ENCODE measurements at places on chromosomes 4 and X. TPM values are rescaled to one million over a fixed set of nuclear protein-coding genes. Genes with fewer than 3 reads are reported as not detected.
A peak's percentile ranks its signal among the peaks of the same experiment; 100 is the strongest.

The CENPVL2 gene
- 0.14 TPM for total RNA-seq

The SLC6A14 gene
- total RNA-seq: not detected

The SH3D19 gene
- not detected for total RNA-seq

The FAM47A gene
- not detected for total RNA-seq

The RBM47 gene
- total RNA-seq: 0.22 TPM

DNA sequence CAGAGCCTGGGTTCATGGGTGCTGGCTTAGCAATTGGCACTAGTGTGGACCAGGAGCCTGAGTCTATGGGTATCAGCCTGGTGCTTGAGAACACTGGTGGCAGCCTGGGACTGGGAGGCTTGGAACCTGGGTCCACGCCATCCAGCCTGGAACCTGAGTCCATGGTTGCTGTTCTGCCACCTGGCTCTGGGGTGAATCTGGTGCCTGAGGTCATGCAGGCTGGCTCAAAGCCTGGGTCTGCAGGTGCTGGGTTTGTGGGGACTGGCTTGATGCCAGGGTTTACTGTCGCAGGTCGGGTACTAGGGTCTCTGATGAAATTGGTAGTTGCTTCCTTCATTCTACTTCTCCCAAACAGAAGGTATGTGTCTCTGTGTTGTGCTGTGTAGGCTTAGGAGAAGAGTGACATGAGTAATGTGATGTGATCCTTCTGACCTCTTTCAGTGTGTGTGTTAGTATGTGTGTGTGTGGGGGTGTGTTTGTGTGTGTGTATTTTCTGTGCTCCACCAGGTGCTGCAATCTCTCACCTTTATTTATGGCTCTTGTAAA, 517.0 kb upstream of the EPHA5 start:
- no peaks in the 10 kb centered on the region for H3K4me1 ChIP-seq
- H3K27me3 ChIP-seq: no peaks in the 10 kb centered on the region
- no peak for DNase-seq
- no peak overlapping the region for H3K27ac ChIP-seq

DNA sequence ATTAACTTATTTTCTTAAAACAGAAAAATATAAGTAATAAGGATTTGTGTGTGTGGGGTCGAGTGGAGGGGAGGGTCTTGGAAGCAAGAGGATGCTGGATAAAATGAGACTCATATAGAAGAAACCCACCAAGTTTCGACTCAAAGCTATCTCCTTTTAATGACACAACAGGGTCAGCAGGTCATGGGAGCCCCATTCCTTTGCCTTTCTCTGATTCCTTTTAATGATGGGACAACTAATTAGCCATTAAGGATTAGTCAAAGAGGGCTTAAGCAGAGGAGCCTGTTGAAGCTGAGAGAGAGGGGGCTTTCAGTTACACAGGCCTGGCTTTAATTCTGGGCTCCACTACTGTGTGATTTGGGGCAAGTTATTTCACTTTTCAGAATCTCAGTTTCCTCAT, 102.8 kb downstream of the GPR50 start:
- no peak overlapping the region for H3K27ac ChIP-seq
- no peak overlapping the region for H3K4me3 ChIP-seq
- no peaks in the 10 kb centered on the region for H3K4me1 ChIP-seq
- peaks cover 2% of the 10 kb centered on the region for H3K27me3 ChIP-seq
- no peaks in the 10 kb centered on the region for H3K36me3 ChIP-seq

DNA sequence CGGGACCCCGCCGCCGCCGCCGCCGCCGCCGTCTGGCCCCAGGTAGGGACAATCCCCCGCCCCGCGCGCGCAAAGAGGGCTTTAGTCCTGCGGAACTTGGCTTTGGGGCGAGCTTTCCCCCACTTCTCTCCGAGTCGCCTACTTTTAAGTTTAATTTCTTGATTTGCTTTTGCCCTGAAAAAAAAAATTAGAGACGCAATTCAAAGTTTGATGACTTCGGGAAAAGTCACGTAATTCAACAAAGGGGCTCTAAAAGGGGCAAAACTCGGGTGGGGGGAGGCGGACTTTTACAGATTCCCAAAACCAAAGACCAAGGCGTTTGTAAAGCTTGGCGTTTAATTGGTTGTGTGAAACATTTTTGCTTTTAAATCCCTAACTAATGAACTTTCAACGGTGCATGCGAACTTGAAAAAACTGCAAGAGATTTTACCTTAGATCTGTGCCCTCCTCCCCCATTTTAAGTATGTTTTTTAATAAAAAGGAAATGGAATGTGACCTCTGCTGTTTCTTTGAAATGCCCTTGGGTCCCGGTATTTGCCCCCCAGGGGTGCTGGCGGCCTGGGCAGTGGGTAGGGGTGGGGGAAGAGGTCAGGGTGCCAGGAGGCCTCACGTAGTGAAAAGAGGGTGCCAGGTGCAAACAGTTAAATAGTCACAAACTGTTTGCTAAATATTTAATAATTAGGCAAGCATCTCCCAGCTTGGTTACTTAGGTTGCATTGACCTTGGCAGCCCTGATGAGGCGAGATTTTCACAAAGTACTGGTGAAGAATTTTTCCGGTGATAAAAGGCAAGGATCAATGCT, 209.7 kb downstream of the NWD2 start:
- DNase-seq: no peak
- peaks cover 43% of the 10 kb centered on the region for H3K27me3 ChIP-seq
- peaks cover 8% of the 10 kb centered on the region for H3K4me1 ChIP-seq
- H3K4me3 ChIP-seq: peak overlapping the region; percentile 35
- H3K27ac ChIP-seq: no peak overlapping the region

GRCh38 chrX:121161501-121161933, 114.1 kb downstream of the GLUD2 start:
- DNase-seq: peak; percentile 3
- peak overlapping the region; percentile 82 for H3K27ac ChIP-seq
- peak overlapping the region; percentile 55 for H3K4me3 ChIP-seq
- peaks cover 12% of the 10 kb centered on the region for H3K4me1 ChIP-seq
- H3K36me3 ChIP-seq: no peaks in the 10 kb centered on the region

DNA sequence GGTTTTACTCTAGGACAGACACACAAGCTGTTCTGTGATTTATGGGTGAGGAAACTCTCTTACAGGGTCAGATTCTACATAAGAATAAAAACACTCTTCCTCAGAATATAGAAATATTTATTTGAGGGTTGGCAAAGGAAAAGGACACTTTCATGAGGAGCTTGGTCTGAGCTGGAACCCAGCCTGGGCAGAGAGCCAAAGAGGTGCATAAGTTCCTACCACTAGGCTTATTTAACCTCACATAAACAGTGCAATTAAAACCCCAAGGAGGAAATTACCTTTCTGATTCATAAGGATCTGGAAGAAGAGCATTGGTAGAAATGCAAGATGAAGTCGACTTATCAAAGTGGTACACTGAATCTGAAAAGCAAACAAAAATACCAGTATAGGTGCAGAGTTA, 32.9 kb downstream of the SETD7 start:
- H3K27me3 ChIP-seq: no peaks in the 10 kb centered on the region
- no peak for DNase-seq
- H3K4me3 ChIP-seq: no peak overlapping the region
- no peak overlapping the region for H3K27ac ChIP-seq

DNA sequence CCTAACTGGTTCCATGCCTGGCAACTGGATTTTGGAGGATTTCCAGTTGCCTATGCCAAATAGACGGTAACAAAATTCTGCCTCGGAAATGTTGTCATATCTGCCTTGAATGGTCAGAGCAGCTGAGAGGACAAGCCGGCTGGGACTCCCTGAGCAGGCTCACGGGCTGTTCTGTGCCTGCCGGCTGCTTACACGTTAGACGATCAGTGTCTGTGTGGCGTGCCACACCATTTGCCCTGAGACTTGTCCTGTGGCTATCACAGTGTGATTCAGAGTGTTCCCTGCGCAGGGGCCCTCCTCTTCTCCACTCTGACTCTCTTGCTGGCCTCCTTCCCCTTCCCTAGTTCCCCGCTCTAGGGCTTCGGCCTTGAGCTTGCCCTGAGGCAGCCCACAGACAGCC, 42.4 kb downstream of the RAI2 start:
- H3K36me3 ChIP-seq: no peaks in the 10 kb centered on the region
- DNase-seq: no peak
- no peaks in the 10 kb centered on the region for H3K27me3 ChIP-seq
- no peaks in the 10 kb centered on the region for H3K4me1 ChIP-seq
- H3K27ac ChIP-seq: no peak overlapping the region
- H3K4me3 ChIP-seq: no peak overlapping the region
